Naive thymus-derived CD4-positive, alpha-beta T cell (primary cell): ENCODE measurements at places on chromosomes 12 and 14. TPM values are rescaled to one million over a fixed set of nuclear protein-coding genes. Genes with fewer than 3 reads are reported as not detected.

The CLEC2A gene
- not detected for total RNA-seq

The FRMD6 gene
- total RNA-seq = 3.9 TPM

The MYBPC1 gene
- not detected in 2 replicates for total RNA-seq

The INHBE gene
- not detected for total RNA-seq

The TAS2R9 gene
- not detected for total RNA-seq

- no peaks in the 10 kb centered on the region for H3K4me1 ChIP-seq
- H3K36me3 ChIP-seq = no peaks in the 10 kb centered on the region
- no peak overlapping the region for H3K27ac ChIP-seq
- H3K27me3 ChIP-seq = no peaks in the 10 kb centered on the region
- H3K4me3 ChIP-seq = peak overlapping the region; percentile 63
These were observed 1121.6 kb upstream of the TMEM132C start for GRCh38 chr12:127145241-127145928.

- H3K4me3 ChIP-seq = no peak overlapping the region
- no peak overlapping the region for H3K27ac ChIP-seq
- H3K4me1 ChIP-seq = no peaks in the 10 kb centered on the region
- no peaks in the 10 kb centered on the region for H3K36me3 ChIP-seq
- no peak for DNase-seq
These were observed 413 bp upstream of the ALX1 start for GRCh38 chr12:85279449-85280164.

GRCh38 chr12:18108611-18109010 lies 18.6 kb upstream of the RERGL start:
- H3K4me1 ChIP-seq = no peaks in the 10 kb centered on the region
- no peaks in the 10 kb centered on the region for H3K36me3 ChIP-seq
- no peaks in the 10 kb centered on the region for H3K27me3 ChIP-seq

DNA sequence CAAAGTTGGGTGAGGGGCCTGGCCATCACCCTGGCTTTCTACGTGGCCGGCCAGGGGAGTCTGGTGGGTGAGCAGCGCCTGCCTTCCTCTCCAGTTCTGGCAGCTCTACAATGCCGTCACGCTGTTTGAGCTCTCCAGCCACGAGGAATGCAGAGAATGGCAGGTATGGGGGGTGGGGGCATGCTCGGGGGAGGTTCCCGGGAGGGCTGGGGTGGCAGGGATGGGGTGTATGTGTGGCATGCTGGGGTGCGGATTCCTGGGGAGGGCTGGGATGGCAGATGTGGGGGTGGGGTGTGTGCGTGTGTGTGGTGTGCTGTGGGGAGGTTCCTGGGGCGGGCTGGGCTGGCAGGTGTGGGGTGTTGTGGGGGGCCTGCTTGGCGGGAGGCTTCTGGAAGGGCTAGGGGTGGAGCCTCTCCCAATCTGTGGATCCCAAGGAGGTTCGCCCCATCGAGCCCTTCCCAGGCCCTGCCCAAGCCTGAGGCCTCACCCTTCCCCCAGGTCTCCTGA lies 18.5 kb downstream of the RHOF start:
- peaks cover 16% of the 10 kb centered on the region for H3K4me1 ChIP-seq
- no peak for DNase-seq
- no peaks in the 10 kb centered on the region for H3K27me3 ChIP-seq
